ENCODE measurements at places on chromosomes 5 and 9.

DNA sequence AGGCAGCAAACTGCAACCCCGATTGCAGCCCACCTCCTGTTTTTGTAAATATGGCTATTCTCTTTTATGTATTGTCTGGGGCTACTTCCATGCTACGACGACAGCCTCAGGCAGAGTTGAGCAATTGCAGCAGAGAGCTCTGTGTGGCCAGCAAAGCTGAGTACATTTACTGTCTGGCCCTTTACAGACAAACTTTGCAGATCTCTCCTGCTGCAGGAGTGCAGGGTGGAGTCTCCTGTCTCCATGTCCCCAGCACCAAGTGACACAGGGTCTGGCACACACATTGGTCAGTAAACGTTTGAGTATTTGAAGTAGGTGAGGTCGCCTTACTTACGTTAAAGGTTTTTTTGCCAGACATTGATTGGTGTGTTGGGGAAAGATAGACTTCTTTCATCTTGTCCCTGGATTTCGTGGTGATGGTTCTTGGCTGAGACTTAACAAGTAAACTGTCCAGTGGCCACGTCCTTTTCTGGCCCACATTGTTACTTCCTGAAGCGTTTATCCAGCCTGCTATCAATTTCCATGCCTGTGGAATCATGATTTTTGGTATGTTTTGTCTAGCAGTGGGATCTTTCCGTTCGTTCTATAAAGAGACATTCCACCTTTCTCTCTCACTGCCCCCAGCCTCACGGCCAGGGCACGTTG is 27.2 kb downstream of the PRRC2B start:
- DNase-seq: peak; percentile 36

DNA sequence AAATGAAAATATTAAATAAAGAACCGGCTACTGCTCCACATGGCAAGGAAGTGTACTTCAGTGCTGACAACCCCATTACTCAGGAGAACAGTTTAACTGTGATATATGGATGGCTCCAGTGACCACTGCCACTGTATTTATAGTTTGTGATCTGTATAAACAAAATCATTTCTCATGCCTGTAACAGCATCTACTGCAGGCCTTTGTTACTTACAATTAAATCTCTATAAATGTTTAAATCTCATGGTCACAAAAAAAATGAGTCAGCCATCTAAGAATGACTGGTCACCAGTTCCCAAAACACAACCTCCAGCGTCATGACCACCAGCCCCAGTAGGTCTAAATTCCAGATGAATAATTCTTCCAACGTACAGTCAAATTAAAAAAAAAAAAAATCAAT is 24.6 kb downstream of the SERINC5 start:
- DNase-seq: peak; percentile 87

GRCh38 chr5:149680810-149681221 is 49.3 kb upstream of the PPARGC1B start:
- no peak for DNase-seq

DNA sequence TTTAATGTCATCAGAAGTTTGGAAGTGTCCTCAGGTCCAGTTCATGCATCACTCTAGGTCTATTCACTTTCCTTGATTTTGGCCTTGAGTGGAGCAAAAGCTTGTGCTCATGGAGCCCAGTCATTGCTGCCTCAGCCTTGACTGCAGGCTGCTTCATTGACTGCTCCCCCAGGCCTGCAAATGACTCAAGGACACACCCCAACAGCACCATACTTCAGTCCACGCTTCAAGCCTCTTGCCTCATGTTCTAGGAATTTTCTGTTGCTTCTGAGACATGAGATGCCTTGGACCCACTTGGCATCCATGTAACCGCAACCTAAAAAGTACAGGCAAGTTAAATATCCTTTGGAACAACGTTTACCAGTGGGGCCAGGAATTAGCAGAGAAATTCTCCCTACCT is 193.7 kb downstream of the PIK3R1 start:
- DNase-seq: peak; percentile 90

DNA sequence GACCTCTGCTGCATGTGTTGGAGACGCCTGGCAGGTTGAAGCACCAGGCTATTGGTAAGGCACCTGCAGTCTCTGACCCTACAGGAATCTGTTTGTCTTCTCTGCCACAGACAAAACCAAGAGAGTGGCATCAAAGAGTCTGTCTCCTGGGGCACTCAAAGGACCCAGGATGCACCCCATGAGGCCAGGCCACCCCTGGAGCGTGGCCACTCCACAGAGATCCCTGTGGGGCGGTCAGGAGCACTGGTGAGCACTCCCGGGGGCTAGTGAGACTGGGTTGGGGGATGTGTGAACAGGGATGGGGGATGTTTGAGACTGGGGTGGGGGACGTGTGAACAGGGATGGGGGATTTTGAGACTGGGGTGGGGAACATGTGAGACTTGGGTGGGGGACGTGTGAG is 240.3 kb downstream of the CACNA1B start:
- no peak for DNase-seq

DNA sequence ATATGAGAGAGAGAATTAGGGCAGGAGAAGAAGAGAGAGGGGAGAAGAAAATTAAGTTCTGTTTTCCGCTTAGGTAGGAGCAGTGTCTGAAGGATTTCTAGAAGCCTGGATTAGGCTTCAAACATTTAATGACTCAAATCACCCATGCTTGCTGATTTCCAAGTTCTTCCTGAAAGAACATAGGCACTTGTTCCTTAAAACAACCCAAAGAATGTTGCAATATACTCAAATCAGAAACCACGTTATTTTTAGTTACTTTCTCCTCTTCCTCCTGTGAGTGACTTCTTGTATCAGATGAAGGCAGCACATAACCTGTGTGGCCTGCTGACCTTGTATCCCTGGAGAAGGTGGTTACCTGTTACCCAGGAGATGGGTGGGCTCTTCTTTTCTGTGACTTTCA is 351.5 kb upstream of the KLF4 start:
- DNase-seq: no peak

- no peak for DNase-seq
Measured at GRCh38 chr5:123992641-123993040, 480.7 kb downstream of the CSNK1G3 start.

- DNase-seq: peak; percentile 51
Measured at GRCh38 chr5:98927989-98928872, 576 bp downstream of the CHD1 start.

DNA sequence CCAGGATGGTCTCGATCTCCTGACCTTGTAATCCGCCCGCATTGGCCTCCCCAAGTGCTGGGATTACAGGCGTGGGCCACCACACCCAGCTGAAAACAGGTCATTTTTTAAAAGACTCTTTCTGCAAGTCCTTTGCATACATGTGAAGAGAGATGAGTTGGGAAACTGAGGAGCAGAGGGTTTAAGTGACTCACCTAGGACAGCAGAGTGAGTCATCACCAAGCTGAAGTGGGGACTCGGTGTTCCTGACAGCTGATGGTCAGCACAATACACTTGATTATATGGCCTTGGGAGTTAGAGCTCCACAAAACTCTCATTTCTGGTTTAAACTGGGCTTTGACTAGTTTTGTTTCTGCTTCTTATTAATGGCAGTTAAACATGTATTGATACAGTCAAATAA is 38.1 kb upstream of the SSBP2 start:
- DNase-seq: peak; percentile 67

DNA sequence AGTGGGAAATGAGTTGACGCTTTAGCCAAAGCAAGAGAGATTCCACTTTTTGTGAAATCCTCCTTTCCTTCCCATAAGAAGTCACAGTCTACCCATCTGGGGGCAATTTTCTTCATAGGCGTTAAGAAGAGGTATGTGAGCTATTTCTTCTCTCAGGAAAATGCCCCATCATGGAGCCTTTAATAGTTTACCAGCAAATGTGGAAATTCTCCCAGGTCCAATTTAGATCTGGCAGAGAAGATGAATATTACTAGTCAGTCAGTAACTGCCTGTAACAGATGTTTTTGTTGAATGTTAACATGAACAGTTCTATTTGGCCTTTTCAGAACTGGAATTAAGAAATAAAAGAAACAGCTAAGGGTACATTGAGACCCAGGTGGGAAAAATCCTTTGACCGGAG is 156.4 kb upstream of the RFX3 start:
- DNase-seq: no peak

GRCh38 chr5:180235846-180236245 is 26.8 kb upstream of the RASGEF1C start:
- DNase-seq: no peak

GRCh38 chr5:178196281-178196812 is 8.0 kb upstream of the HNRNPAB start:
- no peak for DNase-seq

GRCh38 chr5:52950686-52951085 is 38.5 kb upstream of the ITGA2 start:
- DNase-seq: no peak

GRCh38 chr5:109580225-109580624 is 109.5 kb upstream of the MAN2A1 start:
- peak; percentile 1 for DNase-seq

- DNase-seq: no peak
Measured at GRCh38 chr5:77325921-77326541, 115.6 kb downstream of the PDE8B start.

DNA sequence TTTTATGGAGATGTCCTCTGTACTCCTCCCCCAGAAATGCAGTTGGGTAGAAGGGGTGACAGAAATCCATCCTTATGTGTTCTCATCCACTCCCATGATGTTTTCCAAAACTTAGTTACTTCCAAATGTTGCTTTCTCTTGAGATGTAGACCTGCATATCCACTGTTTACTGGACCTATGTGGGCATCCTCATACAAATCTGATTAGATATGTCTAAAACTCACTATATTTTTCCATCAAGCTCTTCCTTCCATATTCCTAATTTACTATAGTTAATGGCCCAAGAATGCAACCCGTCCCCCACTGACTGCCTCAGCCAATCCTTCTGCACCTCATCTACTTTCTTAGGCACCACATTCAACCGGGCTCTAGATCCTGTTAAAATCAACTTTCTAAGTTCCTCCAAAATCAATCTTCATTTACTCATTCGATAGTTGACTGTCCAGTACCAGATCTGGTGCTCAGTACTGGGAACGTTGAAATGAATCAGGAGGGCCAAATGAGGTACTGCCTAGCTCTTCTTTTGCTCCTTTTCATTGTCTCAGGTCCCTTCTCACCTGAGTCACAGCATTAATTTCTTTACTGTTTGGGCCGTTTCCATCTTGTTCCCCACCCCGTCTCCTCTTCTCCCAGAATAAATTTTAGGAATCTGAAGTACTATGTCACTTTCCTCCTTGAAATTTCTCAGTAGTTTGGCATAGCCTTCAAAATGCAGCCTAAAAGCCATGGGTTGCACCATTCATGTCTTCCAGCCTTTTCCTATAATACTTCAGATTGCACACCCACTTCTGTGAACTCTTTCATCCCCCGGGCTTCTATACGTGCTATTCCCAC is 7.9 kb downstream of the PLK2 start:
- no peak for DNase-seq

DNA sequence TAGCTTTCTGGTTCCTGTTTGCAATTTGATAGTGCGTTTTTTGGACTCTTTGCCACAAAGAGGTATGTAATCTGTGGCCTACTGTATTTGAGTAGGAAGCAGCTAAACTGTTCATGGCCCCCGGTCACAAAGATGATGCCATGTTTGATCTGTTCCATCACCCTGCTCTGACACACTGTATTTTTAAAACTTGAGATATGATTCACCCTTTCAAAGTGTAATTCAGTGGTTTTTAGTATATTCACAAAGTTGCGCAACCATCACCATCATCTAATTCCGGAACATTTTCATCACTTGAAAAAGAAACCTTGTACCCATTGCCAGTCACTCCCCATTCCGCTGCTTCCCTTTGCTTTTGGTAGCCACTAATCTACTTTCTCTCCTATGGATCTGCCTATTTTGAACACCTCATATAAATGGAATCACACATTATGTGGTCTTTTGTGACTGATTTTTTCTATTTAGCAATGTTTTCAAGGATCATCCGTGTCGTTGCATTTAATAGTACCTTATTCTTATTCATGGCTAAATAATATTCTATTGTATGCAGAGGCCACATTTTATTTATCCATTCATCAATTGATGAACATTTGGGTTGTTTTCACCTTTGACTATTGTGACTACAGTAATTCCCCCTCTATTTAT is 141.6 kb downstream of the NR3C1 start:
- peak; percentile 92 for DNase-seq

DNA sequence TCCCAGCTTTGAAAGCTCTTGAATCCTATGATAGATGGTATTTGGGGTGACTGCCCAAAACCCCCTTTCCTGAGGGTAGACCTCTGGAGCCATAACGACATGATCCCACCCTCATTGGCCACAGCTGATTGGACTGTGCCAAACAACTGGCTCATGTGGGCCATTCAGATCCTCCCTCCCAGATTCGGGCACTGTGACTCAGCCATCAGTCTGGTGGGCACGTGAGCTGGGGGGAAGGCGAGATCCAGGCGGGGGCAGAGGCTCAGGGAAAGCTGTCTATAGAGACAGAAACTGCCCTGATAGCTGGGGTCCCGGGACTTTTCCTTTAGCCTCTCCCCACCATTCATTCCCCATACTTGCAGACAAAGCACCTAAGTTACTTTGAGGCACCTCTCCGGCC is 15.1 kb upstream of the NCS1 start:
- DNase-seq: no peak

- no peak for DNase-seq
Measured at GRCh38 chr5:53871050-53871449, 310.6 kb downstream of the NDUFS4 start.

- peak; percentile 32 for DNase-seq
Measured at GRCh38 chr9:36037549-36038122, 923 bp downstream of the RECK start.

DNA sequence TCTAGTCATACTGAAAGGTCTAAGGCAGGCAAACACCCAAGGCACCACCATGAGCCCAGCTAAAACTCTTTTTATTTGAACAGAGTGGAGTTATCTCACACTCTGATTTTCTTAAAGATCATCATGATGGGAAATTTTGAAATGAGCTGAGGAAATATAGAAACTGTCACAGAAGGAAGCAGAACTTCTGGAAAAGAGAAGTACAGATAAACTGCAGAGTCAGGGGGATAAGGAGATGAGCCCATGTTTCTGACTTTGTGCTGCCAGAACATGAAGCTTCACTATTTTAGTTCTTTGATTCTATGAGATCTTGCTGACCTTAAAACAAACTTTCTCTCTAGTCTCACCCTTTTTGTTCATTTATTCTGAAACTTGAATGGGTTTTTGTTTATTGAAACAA is 406.5 kb upstream of the EDIL3 start:
- DNase-seq: no peak

DNA sequence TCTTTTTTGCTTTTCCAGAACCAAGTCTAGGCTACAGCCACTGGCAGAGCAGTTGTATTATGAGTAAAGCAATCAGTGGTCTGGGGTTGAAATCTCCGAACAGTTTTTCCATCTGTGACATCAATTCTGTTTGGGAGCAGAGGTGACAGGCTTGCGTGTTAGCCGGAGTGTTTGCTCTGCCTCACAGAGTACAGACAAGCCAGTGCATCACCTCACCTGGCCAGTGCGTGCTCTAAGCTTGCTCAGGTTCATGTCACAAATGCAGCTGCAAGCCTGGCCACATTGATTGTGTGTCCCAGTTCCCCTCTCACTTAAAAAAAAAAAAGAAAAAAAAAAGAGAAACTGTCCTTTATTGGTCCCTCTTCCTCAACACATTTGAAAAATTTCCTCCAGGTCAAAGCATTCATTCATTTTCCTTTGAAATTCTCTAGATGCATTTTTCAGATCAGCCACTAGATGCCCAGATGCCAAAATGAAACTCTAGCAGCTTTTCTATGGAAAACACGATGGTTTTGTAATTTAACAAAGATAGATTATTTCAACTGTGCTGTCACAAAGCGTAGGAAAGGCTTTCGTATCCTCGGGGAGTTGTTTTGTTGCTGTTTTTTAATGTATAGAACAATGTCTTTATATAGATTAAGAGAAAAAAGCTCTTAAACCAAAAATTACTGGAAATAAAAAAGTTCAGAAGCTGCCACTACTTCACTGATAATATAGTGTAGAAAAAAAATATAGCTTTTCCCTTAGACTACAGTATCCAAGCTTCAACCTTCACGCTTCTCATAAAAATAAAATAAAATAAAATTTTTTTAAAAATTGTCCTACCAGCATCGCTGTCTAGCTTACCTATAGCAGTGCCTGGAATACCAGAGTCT is 585.5 kb downstream of the TLE1 start:
- no peak for DNase-seq
